ENCODE measurements at places on chromosomes 3 and 15.

GRCh38 chr15:62533687-62534086 lies 368.6 kb upstream of the C2CD4B start:
- no peak for DNase-seq

DNA sequence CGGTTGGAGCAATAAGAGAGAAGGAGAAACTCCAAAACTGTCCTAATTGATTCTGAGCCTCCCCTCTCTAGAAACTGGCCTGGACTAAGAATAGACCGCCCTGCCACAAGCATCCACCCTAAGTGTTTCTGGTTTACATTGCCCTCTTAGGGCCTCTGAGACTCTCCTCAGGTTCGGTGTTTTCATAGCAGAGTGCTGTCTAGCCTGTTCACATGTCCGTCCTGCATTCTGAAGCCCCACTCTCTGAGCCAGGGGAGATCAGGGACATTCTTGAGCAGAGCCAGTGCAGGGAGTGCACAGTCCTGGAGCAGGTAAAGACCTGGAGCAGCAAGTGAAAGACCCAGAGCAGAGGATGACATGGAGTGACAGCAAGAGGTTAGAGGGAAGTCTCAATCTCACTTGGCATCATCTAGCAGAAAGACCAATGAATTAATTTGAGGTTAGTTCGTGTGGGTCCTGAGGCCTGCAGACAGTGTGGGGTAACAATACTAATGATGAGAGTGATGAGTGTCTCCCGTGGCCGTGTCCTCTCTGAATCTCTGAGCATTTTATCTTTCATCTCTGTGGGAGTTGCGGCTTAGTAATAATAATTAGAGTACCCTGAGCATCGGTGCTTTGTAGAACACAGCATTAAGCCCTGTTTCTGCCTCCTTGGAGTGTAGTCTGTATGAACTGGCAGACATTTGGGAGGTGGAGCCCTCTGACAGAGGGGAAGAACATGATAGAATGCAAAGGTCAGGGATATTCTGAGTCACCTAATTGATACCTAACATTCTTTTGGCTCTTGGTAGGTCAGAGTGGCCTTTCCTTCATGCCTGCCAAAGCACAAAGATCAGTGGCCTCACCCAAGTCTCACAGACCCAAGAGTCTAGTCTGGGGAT lies 24.6 kb downstream of the MAPKBP1 start:
- DNase-seq, result no peak

DNA sequence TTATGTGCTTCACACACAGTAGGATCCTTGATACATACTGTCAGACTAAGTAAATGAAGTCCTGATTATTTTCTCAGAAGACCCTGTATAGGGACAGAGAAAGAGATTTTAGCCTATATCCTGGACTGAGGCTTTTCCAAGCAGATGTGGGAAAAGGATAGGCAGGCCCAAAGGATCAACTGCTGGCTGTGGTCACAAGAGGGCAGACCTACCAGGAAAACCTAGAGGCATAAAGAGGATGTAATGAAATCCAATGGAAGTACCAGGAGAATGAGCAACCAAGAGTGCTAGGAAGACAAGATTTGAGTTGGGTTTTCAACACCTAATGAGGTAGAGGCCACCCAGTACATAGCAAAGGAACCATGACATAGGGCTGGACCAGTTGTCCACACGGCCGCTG lies 23.1 kb downstream of the DCLK3 start:
- no peak for DNase-seq

- DNase-seq, result no peak
These were observed 28.4 kb downstream of the TMEM44 start for GRCh38 chr3:194604837-194605236.

- peak; percentile 100 for DNase-seq
These were observed 32.4 kb downstream of the LSM3 start for GRCh38 chr3:14210843-14211594.

- no peak for DNase-seq
These were observed 5.7 kb downstream of the SLC38A3 start for GRCh38 chr3:50210510-50211367.

GRCh38 chr3:1469248-1469647 lies 376.4 kb downstream of the CNTN6 start:
- DNase-seq, result no peak

DNA sequence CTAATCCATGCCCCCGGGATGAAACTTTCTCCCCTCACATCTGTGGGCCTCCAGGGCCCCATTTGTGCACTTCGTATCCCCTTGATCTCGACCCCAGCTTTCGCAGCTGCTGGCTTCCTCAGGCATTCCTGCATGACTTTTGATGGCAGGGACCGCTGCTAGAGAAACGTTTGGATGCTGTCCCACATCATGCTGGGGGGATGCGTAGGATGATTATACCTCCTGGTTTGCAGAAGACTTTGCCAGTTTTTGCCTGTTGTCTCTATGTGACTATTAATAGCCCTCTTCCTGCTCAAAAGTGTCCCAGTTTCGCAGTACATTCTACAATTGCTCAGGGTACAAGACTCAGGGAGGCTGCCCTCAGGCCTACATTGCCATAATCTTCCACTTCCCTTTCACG lies 10.4 kb upstream of the KCNAB1 start:
- peak; percentile 3 for DNase-seq

GRCh38 chr3:45124352-45124751 lies 21.8 kb downstream of the CDCP1 start:
- peak; percentile 81 for DNase-seq

DNA sequence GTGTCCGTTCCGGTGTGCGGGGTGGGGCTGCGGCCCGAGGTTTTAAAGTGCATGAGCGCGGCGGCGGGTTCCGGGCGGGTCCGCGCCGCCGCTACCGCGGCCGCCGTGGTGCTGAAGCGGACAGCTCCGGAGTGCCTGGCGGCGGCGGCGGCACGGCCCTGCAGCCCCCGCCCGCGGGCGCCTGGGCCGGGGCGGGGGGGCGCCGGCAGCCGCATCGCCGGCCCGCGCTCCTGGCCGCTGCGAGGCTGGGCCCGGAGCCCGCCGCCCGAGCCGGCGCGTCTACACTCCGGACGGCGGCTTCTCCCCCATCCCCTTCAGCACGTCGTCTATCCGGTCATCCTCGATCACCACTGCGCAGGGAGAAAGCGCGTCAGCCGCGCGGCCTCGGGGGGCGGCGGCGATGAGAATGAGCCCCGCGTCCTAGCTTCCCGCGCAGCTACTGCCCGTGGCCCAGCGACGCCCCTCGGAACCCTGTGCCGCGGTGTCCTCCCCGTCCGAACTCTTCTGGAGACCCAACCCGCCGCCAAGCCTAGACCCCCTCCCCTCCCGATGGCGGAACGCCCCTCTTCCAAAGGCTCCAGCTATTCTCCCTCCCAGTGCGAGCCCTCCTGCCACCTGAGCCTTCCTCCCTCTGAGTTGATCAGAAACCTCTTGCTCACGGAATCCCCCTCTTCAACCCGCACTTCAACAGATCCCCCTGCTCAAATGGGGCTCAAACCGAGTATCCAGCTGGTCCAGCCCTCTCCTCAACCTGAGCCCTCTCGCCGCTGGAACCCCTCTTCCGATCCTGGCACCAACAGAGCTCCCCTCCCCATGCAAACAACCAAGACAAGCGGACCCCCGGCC lies 1.3 kb downstream of the CAMK2N2 start:
- DNase-seq, result peak; percentile 38

DNA sequence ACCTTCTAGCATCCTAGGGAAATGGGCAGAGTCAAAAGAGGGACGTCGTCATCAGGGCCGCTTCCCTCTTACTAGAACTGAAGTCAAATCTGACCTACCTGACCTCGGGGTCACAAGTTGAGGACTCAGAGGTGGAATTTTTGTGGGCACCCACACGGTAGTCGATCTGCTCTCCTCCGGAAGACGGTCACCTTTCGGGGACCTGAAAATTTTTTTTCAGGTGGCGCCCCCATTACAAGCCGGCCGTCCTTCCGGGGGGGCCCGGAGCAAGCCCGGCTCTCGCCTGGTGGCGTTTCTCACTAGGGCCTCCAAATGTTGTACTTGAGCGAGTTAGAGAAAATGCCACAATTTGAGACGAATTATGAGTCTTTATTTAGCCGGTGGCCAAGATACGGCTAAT lies 157.5 kb upstream of the FRG2C start:
- no peak for DNase-seq

- DNase-seq, result peak; percentile 39
These were observed 440.9 kb downstream of the FOXP1 start for GRCh38 chr3:71142441-71143161.

- DNase-seq, result no peak
These were observed 785.2 kb downstream of the NR2F2 start for GRCh38 chr15:97115761-97116070.

DNA sequence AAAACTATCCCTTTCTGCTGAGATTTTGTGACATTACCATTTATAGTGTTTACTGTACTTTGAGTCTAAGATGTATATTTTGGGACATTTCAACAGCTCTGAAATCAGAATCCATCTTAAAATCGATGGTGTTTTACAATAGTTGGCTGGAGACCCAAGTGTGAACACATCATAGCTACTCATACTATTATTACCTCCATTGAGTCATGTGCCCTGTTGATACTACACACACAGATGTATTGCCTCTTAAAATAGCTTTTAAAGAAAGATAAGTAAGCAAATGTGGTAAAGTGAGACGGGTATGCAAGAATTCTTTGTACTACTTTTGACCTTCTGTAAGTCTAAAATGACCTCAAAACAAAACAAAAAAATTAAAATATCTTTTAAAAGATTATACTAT lies 6.7 kb downstream of the LMOD3 start:
- peak; percentile 49 for DNase-seq

DNA sequence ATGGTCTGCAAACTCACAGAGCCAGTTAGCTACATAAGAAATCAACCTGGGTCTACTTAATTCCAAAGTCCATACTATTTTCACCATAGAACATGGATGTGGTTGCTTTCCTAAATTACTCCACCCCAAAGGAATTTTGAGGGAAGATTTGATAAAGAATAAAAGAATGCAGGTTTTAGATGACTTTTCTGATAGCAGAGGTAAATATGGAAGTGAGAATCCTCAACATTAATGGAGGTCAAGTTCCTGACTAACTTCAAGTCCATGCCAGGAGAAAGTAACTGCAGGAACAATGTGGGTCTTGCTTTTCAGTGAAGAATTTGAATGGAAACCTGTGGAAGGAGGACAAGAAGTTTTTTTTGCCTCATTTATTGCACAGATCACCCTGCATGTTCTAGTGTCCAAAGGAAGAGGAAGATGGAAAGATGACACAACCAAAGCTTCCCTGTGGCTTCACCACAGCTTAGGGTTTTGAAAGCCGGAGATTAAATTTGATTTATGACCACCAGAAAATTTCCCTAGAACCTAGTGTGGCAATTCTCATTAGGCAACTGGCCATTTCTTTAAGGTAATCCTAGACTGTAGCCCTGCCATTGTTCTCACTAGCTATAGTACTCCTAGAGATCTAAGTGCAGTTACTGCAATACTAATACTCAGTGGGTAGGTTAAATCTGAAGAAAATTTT lies 429.7 kb downstream of the RAP2B start:
- peak; percentile 64 for DNase-seq

DNA sequence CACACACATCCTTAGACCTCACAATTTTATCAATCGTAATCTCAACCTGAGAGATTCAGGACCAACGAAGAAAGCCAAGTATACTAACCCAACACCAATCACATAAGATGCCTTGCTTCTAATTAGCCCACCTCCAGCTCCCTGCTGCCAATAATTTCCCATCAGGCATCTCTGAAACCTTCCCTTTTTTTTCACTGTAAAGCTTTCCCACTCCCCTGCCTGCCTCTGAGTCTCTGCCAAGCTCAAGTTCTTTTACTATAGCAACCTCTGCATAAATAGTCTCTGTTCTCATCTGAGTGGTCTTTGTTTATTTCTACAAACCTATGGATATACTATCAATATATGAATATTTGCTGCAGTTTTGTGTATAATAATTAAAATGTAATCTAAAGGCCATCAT lies 86.5 kb downstream of the PIK3CB start:
- no peak for DNase-seq

DNA sequence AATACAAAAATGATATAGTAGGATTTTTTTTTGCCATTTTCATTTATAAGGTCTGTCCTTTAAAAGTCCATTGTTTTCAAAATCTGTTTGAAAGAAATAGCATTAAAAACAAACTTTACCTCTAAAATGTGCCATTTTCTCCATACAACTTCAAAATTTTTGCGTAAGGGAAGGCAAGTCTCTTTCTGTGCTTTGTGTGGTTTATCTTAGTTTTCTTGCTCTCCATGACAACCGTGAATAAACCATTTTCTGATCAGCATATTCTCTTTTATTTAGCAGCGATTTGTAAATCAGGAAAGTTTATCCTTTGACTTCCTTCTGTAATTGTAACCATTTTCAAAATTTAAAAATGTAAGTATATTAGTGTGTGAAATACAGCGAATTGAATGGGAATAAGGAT lies 147.9 kb upstream of the CGNL1 start:
- DNase-seq, result no peak

GRCh38 chr3:87796843-87797185 lies 262.0 kb downstream of the CGGBP1 start:
- no peak for DNase-seq

- no peak for DNase-seq
These were observed 29.6 kb downstream of the FSIP1 start for GRCh38 chr15:39752991-39753390.

DNA sequence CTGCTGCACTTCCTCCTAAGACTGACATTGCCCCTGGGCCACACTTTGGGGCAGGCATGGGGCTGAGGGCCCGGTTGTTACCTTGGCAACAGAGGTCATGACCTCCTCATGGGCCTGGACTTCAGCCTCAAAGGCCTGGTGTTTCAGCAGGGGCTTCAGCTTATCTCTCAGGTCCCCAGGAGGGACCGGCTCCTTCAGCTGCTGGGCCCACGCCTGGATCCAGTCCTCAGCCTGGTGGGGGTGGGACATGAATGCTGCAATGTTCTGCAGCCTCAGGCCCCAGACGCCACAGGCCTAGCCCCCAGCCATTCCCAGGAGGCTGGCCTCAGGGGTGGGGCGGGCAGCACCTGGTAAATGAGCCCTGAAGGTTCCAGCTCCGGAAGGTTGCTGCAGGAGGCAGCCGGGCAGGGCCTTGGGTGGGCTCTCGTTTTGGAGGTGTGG lies 27.6 kb downstream of the SPTBN5 start:
- no peak for DNase-seq
